ENCODE measurements at places on chromosomes 2 and 18.

GRCh38 chr2:21792571-21792970 lies 668.8 kb downstream of the TDRD15 start:
- DNase-seq = no peak

GRCh38 chr18:8348051-8348720 lies 261.1 kb upstream of the RAB12 start:
- DNase-seq = peak; percentile 89

- DNase-seq = no peak
These were observed 284.5 kb upstream of the TFPI start for GRCh38 chr2:187838690-187839089.

- no peak for DNase-seq
These were observed 15.8 kb upstream of the TRPM8 start for GRCh38 chr2:233901367-233901766.

DNA sequence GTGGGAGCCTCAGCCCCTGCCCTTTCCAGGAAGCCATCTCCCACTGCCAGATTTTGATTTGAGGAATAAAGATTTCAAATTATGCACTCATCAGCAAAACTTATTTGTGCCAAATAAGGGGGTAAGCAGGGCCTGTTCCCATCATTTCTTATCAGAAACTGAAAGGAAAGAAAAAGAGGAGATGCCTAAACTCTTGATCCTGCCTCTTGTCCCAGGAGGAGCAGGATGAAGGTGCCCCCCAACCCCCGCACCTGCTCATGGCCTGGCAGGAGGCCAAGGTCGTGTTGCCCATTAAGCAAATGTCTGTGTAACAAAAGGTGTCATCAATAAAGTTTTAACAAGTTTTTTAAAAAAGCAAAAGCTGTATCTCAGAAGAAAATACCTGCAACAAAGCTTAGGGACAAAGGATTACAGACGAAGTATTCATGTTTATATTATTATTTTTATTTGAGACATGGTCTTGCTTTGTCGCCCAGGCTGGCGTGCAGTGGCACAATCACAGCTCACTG lies 80.0 kb downstream of the INPP5D start:
- DNase-seq = no peak

DNA sequence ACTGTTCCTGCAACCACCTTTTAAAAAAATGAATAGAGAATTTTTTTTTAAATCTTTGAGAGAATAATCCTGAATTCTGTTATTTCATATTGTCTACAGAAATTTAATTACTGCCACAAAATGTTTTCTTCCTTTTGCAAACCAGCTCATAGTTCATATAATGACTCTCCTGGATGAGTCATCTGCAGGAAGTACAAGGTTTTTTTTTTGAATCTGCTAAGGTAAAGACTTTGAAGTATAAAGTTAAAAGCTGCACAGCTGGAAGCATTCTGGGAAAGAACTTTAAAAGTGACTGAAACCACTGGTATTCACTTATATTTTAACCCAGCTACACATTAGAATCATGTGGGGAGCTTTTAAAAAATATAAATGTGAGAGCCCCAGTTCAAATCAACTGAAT lies 25.4 kb downstream of the SESTD1 start:
- no peak for DNase-seq

DNA sequence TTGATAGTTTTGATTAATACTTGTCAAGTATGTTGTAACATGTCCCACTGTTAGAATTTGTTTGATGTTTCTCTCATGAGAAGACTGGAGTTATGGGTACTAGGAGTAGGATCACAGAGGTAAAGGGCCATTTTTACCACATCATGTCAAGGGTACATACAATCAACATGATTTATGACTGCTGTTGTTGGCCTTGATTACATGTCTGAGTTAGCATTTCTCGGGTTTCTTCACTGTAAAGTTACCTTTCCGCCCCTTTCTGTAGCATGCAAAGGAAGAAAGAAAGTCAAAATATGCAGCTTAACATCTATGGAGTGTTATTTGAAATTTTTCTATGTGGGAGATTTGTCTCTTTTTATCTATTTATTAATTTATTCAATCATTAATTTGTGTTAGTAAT lies 1456.4 kb downstream of the SUCLG1 start:
- no peak for DNase-seq

- no peak for DNase-seq
These were observed 8.0 kb downstream of the ZEB2 start for GRCh38 chr2:144511937-144512336.

- DNase-seq = no peak
These were observed 56.0 kb upstream of the PTH2R start for GRCh38 chr2:208350610-208351009.

GRCh38 chr2:177340158-177340557 lies 52.4 kb upstream of the AGPS start:
- DNase-seq = no peak

- no peak for DNase-seq
These were observed 215.8 kb downstream of the KCNS3 start for GRCh38 chr2:18094277-18094676.

DNA sequence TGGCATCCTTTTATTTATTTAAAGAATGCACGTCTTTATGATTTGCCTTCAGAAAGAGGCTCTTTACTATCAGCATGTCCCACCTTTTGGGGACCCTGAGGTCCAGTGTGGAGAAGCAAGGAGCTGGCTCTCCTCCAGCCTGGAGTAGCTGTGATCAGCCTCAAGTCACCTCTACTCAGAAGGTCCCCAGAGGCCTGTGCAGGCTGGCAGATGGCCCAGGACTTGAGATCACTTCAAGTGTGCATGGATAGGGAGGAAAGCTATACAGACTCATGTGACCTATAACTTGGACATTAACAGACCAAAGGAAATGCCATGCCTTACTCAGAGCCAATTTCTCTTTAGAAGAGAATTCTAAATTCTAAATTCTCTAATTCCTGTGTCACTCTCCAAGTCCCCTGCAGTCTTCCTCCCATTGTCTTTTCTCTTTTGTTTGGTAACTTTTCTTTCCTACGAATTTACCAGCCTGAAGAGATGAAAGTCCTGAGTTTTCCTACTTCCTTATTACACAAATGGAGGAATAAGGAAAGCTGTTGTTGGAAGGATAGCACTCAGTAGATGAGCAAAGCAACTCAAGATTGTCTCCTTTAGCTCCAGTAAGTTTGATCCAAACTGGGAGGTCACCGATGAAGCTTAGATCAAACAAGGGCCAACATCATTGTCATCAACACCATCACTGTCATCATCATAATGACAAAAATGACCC lies 163.9 kb downstream of the GFPT1 start:
- DNase-seq = no peak

- no peak for DNase-seq
These were observed 7.8 kb upstream of the SEMA4C start for GRCh38 chr2:96877631-96878092.

DNA sequence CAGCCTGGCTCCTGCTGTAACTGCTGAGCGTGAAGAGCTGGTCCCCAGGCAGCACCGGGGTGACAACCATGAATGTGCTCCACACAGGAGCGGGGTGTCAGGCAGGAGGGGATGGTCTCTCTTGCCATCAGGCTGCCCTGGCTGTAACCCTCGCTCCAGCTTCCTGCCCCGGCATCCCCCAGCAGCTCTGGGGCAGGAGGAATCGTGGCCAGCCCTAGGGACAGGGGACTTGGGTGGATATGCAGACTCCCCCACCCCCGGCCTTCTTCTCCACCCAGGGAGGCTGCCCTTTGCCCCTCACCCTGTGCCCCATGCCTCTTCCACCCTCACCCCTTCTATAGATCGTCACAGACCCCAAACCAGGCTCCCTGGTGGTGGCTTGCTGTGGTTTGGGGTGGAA lies 69.4 kb upstream of the SMAD7 start:
- DNase-seq = no peak

DNA sequence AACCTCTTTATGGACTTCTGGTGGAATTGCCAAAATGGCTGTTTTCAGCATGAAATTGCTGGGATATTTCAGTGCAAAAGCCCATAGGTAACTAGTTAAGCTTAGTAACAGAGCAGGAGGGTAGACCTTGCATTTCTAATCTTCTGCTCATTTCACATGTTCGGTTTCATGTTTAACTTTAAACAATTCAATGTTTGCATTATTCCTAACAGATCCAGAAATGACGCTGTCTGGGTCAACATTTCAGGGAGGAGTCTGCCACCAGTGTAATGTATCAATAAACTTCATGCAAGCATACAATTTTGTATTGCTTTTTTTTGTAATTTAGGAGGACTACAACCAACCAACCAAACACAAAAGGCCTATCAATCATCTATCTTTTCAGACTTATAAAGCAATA lies 22.4 kb downstream of the CABYR start:
- no peak for DNase-seq

DNA sequence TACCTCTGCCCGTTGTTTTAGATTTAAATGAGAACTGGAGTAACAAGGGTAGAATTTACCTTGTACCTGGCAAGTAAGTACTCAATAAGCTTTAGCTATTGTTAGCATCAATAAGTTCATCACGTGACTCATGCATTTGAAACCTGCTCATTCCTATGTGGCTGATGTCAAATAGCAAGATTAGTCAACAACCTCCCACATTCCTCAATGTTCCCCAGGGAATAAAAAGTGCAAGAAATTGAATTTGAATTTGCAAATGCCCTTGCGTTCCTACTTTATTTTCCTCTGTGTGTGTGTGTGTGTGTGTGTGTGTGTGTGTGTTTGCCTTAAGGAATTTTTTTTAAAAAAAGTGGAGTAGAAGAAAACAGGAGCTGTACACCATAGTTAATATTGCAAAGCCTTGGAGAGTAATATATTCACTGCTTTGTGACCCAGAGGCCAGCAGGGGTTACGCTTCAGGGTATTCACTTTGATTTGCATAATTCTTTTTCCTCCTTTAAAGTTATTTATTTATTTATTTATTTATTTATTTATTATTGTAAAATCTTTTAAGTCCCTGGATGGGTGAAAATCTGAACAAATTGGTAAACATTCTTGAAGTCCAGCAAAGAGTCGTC lies 43.9 kb upstream of the DNAH7 start:
- no peak for DNase-seq

DNA sequence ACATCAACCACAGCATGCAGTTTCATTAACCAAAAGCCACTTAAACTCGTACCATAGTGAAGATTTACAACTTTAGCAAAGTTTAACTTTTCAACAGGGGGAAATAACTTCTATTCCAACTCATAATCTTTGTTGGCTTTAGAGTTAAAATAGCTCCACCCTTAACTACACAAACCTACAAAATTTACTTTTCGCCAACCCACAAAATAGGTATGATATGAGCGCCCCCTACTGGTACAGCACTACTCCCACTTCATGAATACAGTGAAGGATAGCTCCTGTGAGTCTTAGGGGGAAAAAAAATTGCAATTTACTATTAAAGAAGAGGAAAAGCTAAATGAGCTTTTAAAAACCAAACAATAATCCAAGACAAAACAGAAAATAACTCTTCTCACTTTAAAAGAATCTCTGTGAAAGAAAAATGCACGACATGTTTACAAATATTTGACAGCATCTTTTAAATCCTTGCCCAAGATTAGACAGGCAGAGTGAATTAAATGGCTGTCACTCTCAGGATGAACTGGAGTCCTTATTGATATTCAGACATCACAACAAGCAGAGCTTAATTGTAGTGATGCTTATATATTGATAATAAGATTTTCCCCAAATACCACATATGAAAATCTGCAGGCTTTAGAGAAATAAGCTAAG lies 32.2 kb downstream of the TMEFF2 start:
- DNase-seq = no peak

- no peak for DNase-seq
These were observed 274.6 kb upstream of the CCDC68 start for GRCh38 chr18:55233857-55234256.

- DNase-seq = no peak
These were observed 49.3 kb downstream of the ACAA2 start for GRCh38 chr18:49764032-49764431.

GRCh38 chr18:11871501-11871900 lies 20.3 kb downstream of the CHMP1B start:
- no peak for DNase-seq

GRCh38 chr2:151027151-151027550 lies 234.5 kb downstream of the RBM43 start:
- DNase-seq = no peak

- DNase-seq = no peak
These were observed 17.9 kb upstream of the ID2 start for GRCh38 chr2:8663997-8664396.

GRCh38 chr18:27824841-27825681 lies 351.9 kb downstream of the CDH2 start:
- no peak for DNase-seq

GRCh38 chr2:65220432-65221131 lies 7.0 kb upstream of the ACTR2 start:
- DNase-seq = no peak

- DNase-seq = no peak
These were observed 156.7 kb downstream of the GALNT14 start for GRCh38 chr2:30981510-30981909.

- no peak for DNase-seq
These were observed 196.9 kb downstream of the CTIF start for GRCh38 chr18:48735681-48736255.

- no peak for DNase-seq
These were observed 29.2 kb upstream of the STK17B start for GRCh38 chr2:196200557-196200956.

DNA sequence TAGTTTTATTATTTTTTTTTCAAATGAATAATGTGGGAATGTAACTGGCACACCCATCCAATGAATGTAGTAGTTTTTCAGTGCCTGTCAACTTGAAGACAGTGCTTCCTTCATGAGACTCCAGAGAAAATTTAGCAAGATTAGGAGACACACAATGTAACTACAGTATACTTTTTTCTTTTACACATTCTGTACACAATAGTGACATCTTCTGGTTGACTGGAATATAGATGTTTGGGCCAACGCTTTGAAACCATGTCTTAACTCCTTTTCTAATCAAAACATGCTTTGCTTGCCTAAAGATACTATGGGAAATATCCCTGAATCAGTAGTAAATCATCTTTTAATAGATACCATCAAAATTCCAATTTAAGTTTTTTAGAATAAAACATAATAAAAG lies 229.5 kb upstream of the ZC3H15 start:
- DNase-seq = peak; percentile 39

DNA sequence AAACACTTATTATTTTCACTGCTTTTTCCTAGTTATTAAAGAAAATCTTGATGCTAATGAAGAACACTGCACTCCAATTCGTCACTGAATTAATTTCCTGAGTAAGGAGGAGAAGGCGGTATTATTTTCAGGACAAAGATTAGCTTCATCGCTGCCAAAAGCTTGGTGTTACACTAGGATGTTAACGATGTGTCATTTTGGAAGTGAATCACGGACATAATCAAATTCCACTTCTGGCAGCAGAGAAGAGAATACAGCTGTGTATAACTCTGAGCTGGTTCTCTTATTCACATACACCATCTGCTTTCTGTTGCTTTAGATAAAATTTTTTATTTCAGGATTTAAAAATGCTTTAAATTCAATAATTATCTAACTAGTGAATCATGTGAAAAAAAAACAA lies 74.1 kb downstream of the SCG2 start:
- DNase-seq = no peak

- DNase-seq = no peak
These were observed 75.4 kb upstream of the MAP4K3 start for GRCh38 chr2:39512434-39512935.

- no peak for DNase-seq
These were observed 11.9 kb downstream of the IL18RAP start for GRCh38 chr2:102434655-102435381.

- no peak for DNase-seq
These were observed 148.6 kb downstream of the TWIST2 start for GRCh38 chr2:238996331-238997136.
